Esophagus mucosa (tissue), 1 donor: ENCODE measurements at places on chromosomes 6 and 20.

DNA sequence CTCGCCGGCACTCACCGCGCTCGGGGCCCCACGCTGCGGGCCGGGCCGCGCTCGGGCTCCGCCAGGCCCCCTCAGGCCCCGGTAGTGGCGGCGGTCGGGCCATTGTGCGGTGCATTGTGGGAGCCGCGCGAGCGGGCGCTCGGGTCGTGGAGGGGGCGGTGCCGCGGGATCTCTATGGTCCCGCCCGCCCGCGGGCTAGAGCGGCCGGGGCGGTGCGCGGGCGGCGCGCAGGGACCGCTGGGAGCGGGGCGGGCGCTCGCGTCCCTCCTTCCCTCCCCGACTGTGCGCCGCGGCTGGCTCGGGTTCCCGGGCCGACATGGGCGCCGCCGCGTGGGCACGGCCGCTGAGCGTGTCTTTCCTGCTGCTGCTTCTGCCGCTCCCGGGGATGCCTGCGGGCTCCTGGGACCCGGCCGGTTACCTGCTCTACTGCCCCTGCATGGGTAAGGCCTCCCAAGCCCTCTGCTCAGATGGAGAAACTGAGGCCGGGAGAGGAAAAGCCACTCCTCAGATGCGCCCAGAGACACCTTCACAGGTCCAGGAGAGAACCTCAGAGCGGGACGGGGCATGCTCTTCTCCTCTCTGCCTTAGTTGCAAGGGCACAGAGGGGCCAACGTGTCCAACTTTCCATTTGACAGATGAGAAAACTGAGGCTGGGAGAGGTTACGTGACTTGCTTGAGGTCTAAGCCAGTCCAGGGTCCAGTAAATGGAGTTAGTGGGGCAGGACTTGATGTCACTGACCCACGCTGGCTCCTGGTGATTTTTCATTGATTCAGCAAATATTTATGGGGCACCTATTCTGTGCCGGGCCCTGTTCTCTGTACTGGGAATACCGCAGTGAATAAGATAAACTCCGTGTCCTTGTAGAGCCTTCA, at the start of the genes PLAGL2 and POFUT1:
TSS of gene PLAGL2 (minus strand) at position 118 of the 873 bp plus-strand sequence. CDS start 5,565 bp downstream, outside the sequence.
TSS of gene POFUT1 (plus strand) at position 255 of the 873 bp plus-strand sequence. CDS start at position 317, 62 bp downstream.
- peak; percentile 89 for ATAC-seq

DNA sequence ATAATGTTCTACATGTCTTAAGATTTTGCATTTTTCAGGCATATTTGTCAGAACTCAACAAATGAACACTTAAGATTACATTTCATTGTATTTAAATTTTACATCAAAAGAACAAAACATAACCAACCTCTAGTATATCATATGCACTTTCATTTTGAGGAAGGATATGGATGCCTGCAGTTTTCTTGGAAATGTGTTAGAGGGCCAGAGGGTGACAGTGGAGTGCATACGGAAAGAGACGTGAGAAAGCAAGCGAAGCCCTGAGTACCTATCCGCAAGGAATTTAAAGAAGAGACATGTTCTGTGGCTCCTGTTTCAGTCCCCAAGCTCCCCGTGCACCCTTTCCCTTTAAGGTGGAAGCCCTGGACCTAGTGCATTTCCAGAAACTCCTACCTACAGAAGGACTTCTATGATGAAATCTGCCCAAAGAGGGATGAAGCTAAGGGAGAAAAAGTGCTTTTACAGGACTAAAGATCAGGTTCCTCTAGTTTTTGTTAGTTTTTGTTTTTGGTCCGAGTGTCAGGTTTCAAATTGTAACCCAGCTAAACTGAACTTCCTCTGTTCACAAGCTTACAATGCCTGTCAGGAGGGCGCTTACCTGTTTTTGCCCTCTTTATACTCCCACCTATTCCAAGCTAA, 38.8 kb downstream of the EZR start:
- ATAC-seq = no peak

GRCh38 chr6:73747289-73747688, 51.3 kb downstream of the CD109 start:
- no peak for ATAC-seq

- ATAC-seq = no peak
Observed at GRCh38 chr6:112934433-112935327, 587.5 kb downstream of the RFPL4B start.

DNA sequence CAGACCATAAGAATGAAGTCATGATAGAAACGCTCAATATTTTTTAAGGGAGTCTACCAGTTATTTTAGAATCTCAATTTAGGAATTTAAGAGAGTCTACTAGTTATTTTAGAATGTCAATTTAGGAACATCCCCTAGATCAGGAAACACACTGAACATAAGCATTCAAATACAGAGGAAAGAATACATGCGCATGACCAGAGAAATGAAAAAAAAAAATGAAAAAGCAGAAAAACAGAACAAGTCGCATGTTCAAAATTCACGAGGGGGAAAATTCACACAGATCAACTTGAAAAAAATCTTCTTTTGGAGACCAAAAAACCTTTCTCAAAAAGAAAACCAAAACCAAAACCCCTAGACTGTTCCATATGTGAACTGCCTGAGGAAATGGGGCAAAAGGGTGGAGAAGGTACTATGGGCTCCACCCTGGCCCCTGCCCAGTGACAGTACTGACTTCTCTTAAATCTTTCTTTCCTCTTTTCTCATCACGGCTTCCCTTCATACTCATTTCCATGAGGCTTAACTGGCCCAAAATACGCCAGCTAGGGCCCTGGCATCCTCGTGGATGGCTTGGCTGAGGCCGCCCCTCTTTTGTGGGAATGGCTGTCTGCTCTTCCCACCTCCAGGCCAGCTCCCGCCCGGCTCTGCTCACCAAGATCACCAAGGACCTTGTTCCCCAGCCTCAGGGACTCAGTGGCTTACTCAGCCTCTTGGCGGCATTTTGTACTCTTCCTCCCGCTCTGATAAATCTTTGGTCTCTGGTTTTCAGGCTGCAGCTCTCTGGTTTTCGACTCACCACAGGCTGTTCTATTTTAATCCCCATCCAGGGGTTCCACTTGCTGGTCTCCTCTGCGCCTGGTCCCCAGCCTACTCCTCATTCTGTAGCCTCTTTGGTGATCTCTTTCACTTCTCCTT, 11.2 kb downstream of the ZBTB2 start:
- ATAC-seq = no peak

DNA sequence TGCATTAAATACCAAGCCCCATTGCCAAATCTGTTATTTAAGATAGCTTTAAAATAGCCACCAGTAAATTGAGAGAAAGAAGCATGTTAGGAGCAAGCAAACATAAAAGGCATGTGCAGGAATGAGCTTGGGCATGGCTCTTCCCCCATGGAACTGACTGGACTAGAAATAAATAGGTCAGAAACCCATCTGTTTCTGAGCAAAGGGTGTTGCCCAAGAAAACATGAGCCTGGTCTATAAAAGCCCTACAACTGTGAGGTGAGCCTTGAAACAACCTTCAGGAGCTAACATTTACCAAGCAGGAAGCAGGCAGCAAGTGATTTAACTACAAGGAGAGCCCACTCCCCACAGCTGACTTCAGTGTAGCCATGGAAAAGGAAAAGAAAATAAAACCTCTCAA, 126.3 kb downstream of the C6orf118 start:
- ATAC-seq = no peak

- no peak for ATAC-seq
Observed at GRCh38 chr6:15977050-15977449, 151.8 kb upstream of the MYLIP start.

DNA sequence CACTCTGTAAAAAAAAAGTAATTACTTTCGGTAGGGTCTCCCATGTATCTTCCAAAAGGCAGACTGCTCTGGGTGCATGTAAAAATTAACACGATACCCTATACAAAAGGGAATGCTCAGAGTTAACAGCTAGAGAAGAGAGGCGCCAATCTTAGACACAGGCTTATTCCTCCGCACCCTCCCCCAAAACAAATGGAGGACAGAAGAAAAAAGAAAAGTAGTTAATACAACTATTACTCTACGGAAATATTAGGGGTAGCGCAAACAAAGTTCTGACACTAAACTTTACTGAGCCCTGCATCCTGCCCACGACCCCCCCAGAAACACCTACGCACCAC, 331 bp upstream of the UFL1 start:
- no peak for ATAC-seq

DNA sequence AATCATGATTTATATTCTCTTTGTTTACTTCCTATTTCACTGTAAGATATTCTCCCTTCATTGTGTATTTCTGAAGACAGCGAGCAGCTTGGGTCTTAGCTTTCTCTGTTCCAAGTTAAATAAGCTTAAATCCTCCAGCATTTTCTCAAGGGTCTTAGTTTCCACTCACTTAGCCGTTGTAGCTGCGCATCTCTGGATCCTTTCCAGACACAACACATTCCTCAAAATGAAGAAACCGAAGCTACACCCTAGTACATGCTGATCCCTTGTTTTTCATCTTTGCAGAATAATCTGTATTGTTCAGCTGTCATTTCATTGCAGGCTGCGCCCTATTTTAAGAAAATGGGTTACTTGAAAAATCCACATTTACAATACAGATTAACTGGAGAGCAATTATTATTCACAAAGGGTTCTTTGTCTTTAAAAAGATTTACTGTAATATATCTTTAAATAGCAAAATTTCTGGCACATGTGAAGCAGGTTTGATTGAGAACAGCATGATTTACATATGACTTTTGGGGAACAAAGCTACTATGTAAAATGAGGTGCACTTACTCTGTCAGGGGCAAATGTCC, 375.8 kb downstream of the QKI start:
- ATAC-seq = peak; percentile 53

DNA sequence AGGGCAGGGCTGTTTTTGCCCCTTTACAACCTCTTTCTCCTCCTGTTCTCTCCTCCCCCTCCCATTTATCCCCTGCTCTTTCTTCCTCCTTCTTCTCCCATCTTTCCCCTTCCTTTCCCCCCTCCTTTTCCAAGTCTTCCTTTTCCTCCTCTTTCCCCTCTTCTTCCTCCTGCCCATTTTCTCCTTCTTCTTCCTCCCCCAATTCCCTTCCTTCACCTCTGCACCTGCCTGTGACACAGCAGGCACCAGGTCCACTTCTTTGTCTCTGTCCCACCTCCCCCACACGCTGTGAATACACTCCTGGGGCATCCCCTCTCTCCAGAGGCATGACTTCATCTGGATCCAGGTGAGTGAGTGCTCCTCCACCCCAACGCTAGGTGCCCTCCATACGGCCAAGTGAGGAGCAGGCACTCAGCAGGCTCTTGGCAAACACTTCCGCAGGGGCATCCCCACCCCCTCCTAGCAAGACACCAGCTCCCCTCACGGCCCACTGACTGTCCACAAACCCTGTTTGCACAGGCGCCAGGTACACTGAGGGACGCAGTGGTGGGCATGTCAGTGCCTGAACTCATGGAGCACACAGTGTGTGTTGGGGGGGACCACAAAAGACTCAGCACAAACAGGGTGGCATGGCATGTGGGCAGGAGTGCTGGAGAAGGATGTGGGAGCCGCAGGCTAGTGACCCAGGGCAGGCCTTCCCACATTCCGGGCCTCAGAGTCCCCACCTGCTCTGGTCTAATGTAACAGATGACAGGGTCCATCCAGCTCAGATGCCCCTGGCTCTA, 10.7 kb upstream of the TLDC2 start:
- ATAC-seq = no peak

DNA sequence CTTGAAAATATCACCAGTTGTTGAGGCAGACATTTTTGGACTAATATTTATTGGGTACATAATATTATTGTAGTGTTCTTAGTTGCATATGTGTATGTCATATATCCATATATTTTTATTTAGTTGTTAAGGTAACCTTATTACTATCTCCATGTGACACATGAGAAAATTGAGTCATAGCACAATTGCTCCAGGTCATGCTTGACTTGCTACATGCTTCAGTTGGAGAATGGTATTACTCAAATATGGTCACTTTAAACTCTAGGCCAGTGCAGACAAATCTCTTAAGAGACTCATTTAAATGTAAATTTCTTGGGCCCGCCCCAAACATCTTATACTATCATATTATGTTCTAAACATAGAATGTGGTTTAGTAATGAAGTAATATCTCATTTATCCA, 246.1 kb downstream of the RIMS1 start:
- ATAC-seq = no peak

- ATAC-seq = no peak
Observed at GRCh38 chr20:13212750-13213149, 8.3 kb upstream of the ISM1 start.

DNA sequence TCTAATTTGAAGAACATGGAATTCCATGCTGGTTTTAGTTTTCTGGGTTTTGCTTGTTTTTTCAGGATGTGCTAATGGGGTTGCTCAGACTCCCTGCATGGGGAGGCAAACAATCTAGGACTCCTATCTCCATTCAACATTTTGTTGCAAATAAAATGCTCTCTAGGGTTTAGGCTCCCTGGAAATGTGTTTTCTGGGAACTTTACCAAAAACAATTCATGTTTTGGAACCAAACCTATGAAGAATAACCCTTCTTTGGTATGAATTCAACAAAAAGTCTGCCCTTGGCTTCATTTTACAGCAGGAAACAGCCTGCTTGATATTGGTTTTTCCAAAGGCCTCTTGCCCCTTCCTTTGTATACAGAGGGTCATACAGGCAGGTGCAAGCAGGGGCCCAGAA, 217.7 kb downstream of the FOXA2 start:
- ATAC-seq = no peak

DNA sequence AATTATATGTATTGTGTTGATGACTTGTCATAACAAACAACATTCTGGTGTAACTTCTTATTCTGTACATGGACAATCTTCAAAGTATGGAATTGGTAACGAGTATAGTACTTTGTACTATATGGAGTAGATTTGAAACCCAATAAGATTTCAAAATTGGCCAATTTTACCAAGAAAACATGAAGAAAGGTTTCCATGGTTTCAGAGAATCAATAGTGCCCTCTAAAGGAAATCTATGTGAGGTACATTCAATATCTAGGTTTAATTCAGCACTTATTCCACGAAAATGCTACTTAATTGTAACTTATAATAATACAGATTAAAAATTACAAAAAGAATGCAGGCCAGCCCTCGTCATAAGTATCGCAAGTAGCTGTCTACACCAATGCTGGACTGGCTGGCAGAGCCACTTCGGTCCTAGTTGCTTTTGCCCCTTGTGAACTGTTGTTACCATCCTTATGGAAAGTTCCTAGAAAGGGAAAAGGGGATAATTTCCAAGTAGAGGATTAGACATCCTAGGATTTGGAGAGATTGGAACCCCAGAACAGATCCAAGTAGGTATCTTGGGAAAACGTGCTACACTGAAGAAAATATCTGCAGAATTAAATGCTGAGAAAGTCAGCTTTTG, 70.9 kb downstream of the LCA5 start:
- no peak for ATAC-seq

- no peak for ATAC-seq
Observed at GRCh38 chr6:166109608-166110007, 58.0 kb downstream of the TBXT start.

GRCh38 chr20:47227119-47227518, 129.4 kb downstream of the ZMYND8 start:
- peak; percentile 18 for ATAC-seq

GRCh38 chr20:43691928-43692524, 25.1 kb downstream of the MYBL2 start:
- ATAC-seq = peak; percentile 50
